ENCODE measurements at places on chromosomes 6 and 20. TPM values are rescaled to one million over a fixed set of nuclear protein-coding genes. Genes with fewer than 3 reads are reported as not detected.

Gene OPN5
- total RNA-seq, result not detected

Gene BMP7
- 9.4 TPM for total RNA-seq

Gene SIRPD
- not detected for total RNA-seq

Gene COL11A2
- 1.2 TPM for total RNA-seq

Gene NELFE
- total RNA-seq, result 45.7 TPM

Gene GJA10
- total RNA-seq, result not detected

Gene PDSS2
- total RNA-seq, result 6.9 TPM

Gene RIPOR2
- total RNA-seq, result 17.9 TPM

Gene CST1
- not detected for total RNA-seq

Gene TMEM242
- total RNA-seq, result 10.2 TPM

Gene MCCD1
- not detected for total RNA-seq

Gene SLC4A11
- total RNA-seq, result under 0.01 TPM

Gene ZNF311
- total RNA-seq, result 6.9 TPM

Gene PPP1R14C
- 59.1 TPM for total RNA-seq

Gene WTAP
- total RNA-seq, result 131 TPM
